ENCODE measurements at places on chromosomes 5 and 9. TPM values are rescaled to one million over a fixed set of nuclear protein-coding genes. Genes with fewer than 3 reads are reported as not detected.

UGT3A1 gene
- polyA plus RNA-seq, result not detected

GRCh38 chr5:109705596-109705995 is 15.9 kb downstream of the MAN2A1 start:
- DNase-seq, result no peak
- H3K27ac ChIP-seq, result no peak overlapping the region
- no peaks in the 10 kb centered on the region for H3K27me3 ChIP-seq
- no peaks in the 10 kb centered on the region for H3K36me3 ChIP-seq
- no peak overlapping the region for H3K4me3 ChIP-seq
- peaks cover 2% of the 10 kb centered on the region for H3K4me1 ChIP-seq

DNA sequence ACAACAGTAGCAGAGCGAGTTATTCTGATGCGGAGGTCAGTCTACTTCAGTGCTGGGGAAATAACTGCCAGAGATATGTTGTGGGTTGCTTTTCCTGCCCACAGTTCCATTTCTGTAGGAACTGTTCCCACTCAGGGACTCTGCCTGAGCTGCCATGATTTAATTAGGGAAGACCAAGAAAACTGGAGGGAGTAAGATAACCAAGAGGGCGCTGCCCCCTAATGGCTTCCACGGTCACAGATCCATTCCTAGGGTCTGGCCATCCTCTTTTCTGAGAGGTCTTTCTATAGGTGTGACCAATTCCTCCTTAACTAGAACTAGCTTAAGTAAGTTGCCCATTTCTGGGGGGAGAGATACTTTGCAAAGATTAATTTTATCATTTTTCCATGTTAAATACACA is 125.9 kb downstream of the APBA1 start:
- no peaks in the 10 kb centered on the region for H3K36me3 ChIP-seq
- H3K27me3 ChIP-seq, result no peaks in the 10 kb centered on the region
- DNase-seq, result no peak

DNA sequence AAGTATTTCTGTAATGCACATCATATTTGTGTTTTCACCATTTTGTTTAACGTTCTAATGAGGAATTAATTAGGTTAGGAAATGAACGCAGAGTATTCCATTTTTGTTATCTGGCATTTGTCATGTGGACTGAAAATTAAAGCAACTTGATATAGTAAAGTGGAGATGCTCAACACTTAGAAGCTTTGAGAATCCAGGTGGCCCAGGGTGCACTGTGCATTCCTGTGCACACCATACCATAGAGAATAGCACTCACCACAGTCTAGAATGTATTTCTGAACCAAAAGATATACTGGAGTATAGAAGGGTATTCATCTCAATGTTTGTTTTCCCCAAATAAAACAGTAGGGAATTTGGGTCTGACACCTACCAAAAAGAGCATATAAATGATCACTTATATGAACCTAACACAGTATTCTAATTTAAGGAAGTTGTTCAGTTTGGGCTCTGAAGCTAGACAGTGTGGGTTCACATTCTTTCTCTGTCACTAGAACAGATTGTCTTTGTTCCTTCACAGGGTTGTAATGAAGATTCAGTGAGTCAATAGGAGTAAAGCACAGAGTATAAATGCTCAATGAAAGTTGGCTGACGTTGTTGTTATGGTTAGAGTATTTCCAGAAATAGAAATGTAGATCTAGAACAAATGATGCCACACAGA is 125.6 kb upstream of the DMRT1 start:
- no peaks in the 10 kb centered on the region for H3K36me3 ChIP-seq
- no peak overlapping the region for H3K27ac ChIP-seq
- no peak for DNase-seq

GRCh38 chr5:124264499-124264898 is 481.9 kb downstream of the ZNF608 start:
- no peak overlapping the region for H3K4me3 ChIP-seq
- H3K4me1 ChIP-seq, result no peaks in the 10 kb centered on the region
- H3K27ac ChIP-seq, result no peak overlapping the region
- no peak for DNase-seq
- H3K36me3 ChIP-seq, result no peaks in the 10 kb centered on the region

DNA sequence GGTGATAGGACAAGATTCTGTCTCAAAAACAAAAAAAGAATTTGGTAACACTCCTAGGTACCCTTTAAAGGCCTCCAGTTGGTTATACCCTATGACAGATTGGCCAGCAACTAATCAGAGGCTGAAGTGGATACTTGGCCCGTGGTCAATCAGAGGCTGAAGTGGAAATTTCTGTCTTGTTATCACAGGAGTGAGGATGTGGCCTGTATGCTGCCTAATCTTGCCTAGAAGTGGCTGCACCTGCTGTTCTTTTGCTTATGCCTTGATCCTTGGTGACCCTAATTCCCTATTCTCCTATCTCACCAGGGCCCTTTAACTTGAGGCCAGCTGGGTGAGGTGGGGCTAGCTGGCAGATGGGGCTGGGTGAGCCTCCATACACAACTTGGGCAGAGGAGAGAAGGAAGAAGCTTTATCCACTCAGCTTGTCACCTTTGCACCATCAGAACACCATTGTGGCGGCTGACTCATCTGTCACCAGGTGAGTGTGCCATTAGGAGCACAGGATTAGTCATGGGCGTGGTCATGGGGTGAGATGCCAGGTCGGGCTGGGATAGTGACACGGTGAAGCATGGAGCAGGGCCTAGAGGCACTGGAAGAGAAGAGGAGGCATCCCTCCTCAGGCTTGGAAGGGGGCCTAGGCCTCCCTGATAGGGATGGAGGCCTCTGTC is 41.5 kb downstream of the SAR1B start:
- no peaks in the 10 kb centered on the region for H3K36me3 ChIP-seq
- no peak overlapping the region for H3K27ac ChIP-seq
- no peaks in the 10 kb centered on the region for H3K27me3 ChIP-seq
- DNase-seq, result no peak
- H3K4me1 ChIP-seq, result peaks cover 4% of the 10 kb centered on the region

DIPK1B gene
- 0.10 TPM for polyA plus RNA-seq

DNA sequence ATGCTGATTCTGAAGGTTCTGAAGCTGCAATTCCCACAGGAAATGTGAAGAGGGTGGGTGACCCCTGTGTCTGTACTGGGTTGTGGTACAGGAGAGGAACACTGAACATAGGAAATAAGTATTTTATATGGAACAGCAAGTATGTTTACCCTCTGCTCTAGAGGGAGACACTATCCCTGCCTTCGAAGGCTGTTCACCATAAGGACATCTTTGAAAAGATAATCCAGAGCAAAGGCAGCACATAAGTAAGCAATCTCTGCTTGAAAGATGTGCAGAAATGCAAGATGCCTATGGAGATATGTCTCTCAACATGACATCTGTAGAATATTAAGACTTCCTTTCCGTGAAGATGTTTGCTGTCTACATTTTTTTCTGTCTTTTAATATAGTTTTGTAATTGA is 184.4 kb upstream of the EFNA5 start:
- H3K27me3 ChIP-seq, result no peaks in the 10 kb centered on the region
- no peaks in the 10 kb centered on the region for H3K36me3 ChIP-seq

SREK1IP1 gene
- 18.3 TPM for polyA plus RNA-seq

NKD2 gene
- polyA plus RNA-seq, result not detected

TXNDC8 gene
- not detected for polyA plus RNA-seq

- no peaks in the 10 kb centered on the region for H3K4me1 ChIP-seq
- no peaks in the 10 kb centered on the region for H3K27me3 ChIP-seq
- H3K4me3 ChIP-seq, result no peak overlapping the region
- DNase-seq, result no peak
- no peaks in the 10 kb centered on the region for H3K36me3 ChIP-seq
Measured at GRCh38 chr5:77308154-77308960, 97.9 kb downstream of the PDE8B start.

PCDHGA12 gene
- polyA plus RNA-seq, result not detected

GRCh38 chr9:2018162-2018643 is 3.1 kb downstream of the SMARCA2 start:
- peak overlapping the region; percentile 74 for H3K4me3 ChIP-seq
- H3K4me1 ChIP-seq, result peaks cover 44% of the 10 kb centered on the region
- H3K36me3 ChIP-seq, result no peaks in the 10 kb centered on the region
- no peaks in the 10 kb centered on the region for H3K27me3 ChIP-seq
- H3K27ac ChIP-seq, result peak overlapping the region; percentile 97
- DNase-seq, result no peak

CTXN3 gene
- polyA plus RNA-seq, result not detected

DND1 gene
- 2.3 TPM for polyA plus RNA-seq

GRCh38 chr9:89684912-89685636 is 80.3 kb downstream of the GADD45G start:
- H3K4me3 ChIP-seq, result no peak overlapping the region
- DNase-seq, result no peak
- H3K36me3 ChIP-seq, result no peaks in the 10 kb centered on the region
- H3K27me3 ChIP-seq, result no peaks in the 10 kb centered on the region
- no peak overlapping the region for H3K27ac ChIP-seq
- no peaks in the 10 kb centered on the region for H3K4me1 ChIP-seq

ST8SIA4 gene
- polyA plus RNA-seq, result 36.4 TPM

DNA sequence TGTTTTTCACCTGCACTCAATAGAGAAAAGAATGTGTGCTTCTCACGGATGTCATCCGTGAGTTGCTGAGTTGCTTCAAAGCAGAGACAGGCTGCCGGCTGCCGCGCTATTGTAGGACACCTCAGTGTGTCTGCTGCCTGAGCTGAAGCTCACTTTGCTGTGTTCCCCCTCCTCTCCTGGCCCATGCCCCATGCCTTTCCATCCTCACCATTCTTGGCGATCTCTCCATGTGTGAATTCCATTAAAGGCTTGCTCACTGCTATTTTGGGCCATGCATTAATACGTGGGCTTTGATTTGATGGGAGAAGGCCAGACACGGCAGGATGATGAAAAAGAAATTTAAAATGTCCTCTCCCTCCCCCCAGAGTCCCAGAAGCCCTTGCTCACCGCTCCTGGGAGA is 14.5 kb downstream of the ADAM19 start:
- H3K4me3 ChIP-seq, result no peak overlapping the region
- H3K27me3 ChIP-seq, result no peaks in the 10 kb centered on the region
- H3K4me1 ChIP-seq, result peaks cover 60% of the 10 kb centered on the region
- peaks cover 13% of the 10 kb centered on the region for H3K36me3 ChIP-seq

DNA sequence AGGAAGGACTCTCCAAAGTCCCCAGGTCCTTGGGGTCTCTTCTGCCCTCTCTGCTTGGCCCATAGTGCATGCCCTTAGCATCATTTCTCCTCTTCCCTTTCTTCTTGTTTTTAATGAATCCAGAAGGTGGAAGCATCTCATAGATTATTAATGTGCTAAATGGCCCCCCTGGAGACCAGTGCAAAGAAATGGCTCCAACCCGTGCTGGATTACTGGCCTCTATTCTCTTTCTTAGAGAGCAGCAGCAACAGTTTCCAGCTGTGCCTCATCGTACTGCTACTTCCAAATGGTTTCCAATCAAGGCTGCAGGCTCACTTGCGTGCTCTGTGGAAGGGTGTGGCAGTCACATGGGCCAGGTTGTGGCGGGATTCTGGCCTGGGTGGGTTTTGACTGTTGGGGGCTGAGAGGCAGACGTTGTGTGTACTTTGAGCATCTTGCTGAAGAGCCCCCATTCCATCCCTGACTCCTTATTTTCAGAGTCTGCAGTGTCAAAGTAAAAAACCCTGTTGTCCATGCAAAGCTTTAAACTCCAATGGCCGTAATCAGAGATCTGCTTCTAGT is 139.7 kb downstream of the GABBR2 start:
- H3K27me3 ChIP-seq, result peaks cover 11% of the 10 kb centered on the region
- H3K36me3 ChIP-seq, result no peaks in the 10 kb centered on the region
- H3K4me1 ChIP-seq, result no peaks in the 10 kb centered on the region
- no peak for DNase-seq
- no peak overlapping the region for H3K27ac ChIP-seq

DNA sequence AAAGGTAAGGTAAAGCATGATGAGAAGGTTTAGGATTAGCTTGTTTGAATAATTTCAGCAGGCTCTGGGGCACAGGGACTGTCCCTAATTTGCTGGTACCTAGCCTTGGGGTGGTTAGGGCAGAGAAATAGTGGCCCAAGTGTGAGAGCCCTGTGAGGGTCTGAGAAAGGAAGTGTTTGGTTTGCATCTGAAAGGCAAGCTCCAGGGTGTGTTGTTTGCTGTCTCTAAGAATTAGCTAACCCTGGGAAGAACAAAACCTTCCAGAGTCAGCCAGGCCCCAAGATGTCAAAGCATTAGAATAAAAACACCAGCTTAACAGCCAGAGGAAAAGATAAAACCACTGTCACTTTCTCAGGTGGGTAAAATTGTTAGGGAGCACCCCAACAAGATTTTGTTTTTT is 31.0 kb downstream of the TMEM252 start:
- H3K4me3 ChIP-seq, result no peak overlapping the region
- no peak overlapping the region for H3K27ac ChIP-seq
- H3K27me3 ChIP-seq, result no peaks in the 10 kb centered on the region
- H3K36me3 ChIP-seq, result no peaks in the 10 kb centered on the region
- DNase-seq, result no peak
- peaks cover 25% of the 10 kb centered on the region for H3K4me1 ChIP-seq

DNA sequence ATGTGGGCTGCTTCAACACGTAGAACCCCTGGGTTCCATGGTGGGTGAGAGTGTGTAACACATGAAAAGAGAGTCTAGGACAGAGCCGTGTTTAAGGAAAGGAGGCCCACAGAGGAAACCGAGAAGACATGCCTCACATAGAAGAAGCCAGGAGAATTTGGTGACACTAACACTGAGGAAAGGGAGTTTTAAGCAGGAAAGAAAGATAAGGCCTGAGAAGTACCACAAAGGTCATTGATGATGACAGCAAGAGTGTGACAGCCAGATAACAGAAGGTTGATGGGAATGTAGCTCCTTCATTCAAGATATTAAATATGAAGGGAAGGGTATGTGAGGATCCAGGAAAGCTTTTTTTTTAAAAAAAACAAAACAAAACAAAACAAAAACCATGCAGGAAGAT is 72.4 kb upstream of the SPRY4 start:
- DNase-seq, result no peak
- no peak overlapping the region for H3K4me3 ChIP-seq
- no peaks in the 10 kb centered on the region for H3K4me1 ChIP-seq
- H3K36me3 ChIP-seq, result no peaks in the 10 kb centered on the region
- peaks cover 3% of the 10 kb centered on the region for H3K27me3 ChIP-seq

DNA sequence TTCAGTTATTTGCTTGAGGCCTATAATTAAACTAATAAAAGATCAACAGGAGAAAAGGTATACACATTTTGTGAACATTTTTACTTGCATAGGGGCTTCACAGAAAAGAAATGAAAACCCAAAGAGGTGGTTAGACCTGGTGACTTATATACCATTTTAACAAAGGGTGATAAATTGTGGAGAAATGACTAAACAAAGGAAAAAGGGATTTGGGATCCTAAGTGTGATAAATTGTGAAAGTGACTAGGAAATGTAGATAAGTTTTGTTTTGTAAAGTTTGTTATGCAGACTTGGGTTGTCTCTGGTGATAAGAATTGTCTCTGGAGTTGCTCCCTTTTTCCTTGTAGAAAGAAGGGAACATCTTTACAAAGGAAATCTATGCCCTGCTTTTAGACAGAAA is 86.1 kb upstream of the ZNF608 start:
- H3K4me3 ChIP-seq, result no peak overlapping the region
- H3K36me3 ChIP-seq, result no peaks in the 10 kb centered on the region
- DNase-seq, result no peak

DNA sequence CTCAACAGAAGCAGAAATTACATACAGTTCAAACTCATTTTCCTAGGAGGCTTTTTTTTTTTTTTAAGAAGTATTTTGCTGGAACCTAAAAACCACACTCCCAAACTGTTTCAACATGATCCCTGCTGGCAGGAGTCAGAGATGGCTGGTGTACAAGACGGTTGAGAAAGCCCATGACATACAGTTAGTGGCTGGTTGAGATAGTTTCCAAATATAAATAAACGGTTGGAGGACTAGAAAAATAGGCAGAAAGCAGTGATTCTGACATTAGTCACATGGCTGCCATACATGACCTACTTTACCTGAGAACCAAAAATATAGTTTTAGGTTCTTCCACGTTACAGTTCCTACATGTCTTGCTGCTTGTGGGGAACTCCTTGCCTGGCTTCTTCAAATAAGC is 31.7 kb upstream of the BASP1 start:
- H3K27ac ChIP-seq, result no peak overlapping the region
- no peaks in the 10 kb centered on the region for H3K4me1 ChIP-seq
- H3K27me3 ChIP-seq, result no peaks in the 10 kb centered on the region
- no peak overlapping the region for H3K4me3 ChIP-seq
- no peak for DNase-seq

C9orf50 gene
- polyA plus RNA-seq, result not detected

Data from CD14-positive monocyte (primary cell).